ENCODE measurements at places on chromosomes 2 and 18.

DNA sequence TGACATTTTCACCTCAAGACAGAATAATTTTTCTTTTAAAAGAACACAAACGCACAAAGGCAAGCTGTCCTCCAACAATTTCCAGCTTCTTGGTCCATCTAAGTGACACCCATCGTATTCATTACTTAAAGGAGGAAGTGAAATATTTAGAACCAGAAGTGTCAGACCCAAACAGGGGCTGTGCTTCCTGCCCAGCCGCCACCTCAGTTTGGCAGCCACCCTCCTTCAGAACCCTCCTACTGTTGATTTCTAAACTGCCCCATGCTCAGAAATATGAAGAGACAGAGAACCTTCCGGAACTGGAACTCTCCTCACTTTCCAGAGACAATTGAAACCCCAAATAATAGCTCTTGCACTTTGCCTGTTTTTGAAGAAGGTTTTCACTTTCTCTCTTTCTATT, 734.8 kb upstream of the SALL3 start:
- no peak for DNase-seq

- no peak for DNase-seq
These were observed 168.6 kb downstream of the SLC8A1 start for GRCh38 chr2:40283111-40283909.

GRCh38 chr2:172046080-172046678, 39.1 kb upstream of the DLX1 start:
- DNase-seq: peak; percentile 56

DNA sequence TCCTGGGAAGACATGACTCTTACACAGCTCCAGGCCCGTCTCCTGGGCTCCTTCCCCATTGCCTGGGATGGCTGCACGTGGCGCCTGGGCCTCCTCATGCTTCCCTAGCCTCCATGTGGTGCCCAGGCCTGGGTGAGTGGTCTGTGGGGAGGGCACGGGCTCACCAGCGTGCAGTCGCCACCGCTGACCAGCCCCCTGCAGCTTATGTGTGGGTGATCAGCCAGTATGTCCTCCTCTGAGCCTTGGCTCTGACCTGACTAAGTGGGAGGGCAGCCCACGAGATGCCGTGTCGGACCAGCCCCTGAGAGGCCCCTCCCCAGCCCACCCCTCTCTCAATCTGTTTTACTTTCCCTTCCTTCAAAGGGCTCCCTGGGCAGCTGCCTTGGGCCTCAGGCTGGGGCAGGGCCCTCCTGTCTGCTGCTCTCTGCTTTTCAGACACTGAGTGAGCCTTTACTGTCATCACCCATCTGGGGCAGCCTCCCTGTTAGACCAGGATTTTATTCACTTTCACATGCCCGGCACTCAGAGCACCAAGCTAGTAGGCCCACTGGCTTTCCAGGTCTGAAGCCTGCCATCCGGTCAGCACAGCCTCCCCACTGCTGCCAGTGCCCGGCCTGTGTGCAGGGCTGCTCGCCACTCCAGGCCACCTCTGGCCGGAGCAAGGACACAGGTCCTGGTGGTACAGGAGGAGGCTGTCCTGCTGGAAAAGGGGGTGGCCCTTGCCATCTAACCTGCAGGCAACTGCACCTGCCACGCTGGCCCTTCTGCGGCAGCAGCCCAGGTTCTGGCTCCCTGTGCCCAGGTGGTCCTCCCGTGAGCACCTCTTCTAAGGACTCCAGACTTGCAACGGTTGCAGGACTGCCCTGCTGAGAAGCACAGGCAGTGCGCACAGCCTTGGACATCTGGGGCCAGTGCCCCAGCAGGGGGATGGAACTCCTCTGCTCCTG, 84.9 kb upstream of the HPCAL1 start:
- DNase-seq: no peak

DNA sequence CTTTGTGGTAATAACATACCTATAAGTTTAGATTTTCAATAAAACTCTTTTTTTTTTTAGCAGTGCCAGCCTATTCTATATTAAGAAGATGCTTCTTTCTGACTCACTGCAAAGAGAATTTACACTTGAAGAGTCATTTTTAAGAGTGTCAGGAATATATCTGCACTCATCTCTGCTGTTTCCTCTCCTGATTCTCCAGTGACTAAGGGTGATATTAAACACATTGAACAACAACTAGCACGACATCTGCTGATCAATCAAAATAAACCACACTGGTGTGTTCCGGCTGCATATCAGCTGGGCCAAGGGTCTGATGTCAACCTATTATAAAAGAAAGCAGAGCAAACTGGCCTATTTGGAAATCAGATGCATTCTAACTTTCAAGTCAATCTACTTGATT, 15.0 kb downstream of the RAB27B start:
- DNase-seq: peak; percentile 29

DNA sequence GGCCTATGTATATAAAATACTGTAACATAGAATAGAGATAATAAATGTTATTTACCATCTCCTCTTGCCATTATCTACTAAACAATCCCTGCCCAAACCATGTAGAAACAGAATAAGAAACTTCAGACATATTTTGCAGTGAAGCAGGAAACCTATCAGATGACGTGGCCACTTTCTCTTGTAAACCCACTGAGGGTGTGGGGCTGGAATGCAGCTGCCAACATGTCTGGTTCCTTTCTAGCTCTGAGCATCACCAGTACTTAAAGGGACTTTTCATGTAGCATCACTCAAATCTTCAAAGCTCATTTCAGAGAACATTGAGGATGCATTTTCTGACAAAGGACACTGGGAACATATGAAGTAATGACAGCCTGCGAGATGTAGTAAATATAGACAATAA, 251.8 kb downstream of the LPIN1 start:
- peak; percentile 76 for DNase-seq

DNA sequence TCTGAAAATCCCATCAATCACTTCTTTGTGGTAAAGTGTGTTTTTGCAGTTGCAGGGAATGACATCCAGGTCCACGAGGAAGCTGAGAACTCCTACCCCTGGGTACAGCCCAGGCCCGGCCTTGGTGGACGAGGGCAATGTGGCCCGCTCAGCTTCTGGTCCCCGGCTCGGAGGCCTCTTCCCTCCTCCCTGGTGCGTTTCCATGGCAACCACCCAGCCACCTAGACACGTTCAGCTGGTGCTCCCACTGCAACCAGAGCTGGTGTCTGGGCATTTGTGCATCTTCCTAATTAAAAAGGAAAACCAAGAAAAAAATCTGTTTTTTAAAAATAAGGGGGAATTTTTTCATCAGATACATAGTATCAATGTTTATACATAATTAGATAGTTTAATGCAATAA, 603.6 kb upstream of the SALL3 start:
- DNase-seq: no peak

- DNase-seq: no peak
These were observed 126.0 kb downstream of the SP100 start for GRCh38 chr2:230541934-230542380.

DNA sequence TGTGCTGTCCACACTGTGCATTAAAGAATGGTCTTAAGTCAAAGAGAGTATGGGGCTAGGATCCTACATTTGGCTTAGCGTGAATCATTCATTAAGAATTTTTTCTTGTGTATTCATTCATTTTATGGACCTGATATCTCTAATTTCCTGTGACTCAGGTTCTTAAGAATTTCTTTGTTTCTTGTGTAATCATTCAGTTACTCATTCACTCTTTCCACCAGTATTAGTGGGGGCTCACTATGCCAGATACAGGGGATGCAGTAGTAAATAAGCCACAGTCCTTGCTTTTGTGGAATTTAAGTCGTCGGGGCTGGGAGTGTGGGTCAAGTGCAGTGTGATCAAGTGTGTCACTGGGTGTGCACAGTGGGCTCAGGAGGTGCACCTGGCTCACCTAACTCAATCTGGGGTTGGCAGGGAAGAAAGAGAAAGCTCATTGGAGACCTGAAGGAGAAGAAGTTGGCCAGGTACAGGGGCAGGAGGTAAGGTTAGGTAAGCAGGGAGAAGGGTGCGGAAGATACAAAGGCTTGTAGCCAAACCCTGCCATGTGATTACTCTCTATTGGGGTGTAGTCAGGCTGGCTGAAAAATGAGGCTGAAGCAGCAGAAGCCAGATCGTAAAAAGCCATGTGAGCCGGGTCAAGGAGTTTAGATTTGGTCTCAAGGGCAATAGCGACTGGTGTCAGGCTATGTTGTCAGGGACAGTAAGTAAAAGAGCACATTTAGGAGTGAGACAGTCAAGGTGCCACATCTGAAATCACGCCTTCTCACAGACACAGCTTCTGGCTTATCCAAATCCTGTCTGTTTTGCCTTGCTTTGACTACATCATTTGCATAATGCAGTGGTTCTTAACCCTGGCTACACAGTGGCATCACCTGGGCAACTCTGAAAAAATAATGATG, 67.2 kb downstream of the KCTD1 start:
- peak; percentile 96 for DNase-seq

- DNase-seq: no peak
These were observed 713.0 kb downstream of the TDRD15 start for GRCh38 chr2:21836719-21837118.

- no peak for DNase-seq
These were observed 24.1 kb upstream of the SP3 start for GRCh38 chr2:173989160-173989883.

DNA sequence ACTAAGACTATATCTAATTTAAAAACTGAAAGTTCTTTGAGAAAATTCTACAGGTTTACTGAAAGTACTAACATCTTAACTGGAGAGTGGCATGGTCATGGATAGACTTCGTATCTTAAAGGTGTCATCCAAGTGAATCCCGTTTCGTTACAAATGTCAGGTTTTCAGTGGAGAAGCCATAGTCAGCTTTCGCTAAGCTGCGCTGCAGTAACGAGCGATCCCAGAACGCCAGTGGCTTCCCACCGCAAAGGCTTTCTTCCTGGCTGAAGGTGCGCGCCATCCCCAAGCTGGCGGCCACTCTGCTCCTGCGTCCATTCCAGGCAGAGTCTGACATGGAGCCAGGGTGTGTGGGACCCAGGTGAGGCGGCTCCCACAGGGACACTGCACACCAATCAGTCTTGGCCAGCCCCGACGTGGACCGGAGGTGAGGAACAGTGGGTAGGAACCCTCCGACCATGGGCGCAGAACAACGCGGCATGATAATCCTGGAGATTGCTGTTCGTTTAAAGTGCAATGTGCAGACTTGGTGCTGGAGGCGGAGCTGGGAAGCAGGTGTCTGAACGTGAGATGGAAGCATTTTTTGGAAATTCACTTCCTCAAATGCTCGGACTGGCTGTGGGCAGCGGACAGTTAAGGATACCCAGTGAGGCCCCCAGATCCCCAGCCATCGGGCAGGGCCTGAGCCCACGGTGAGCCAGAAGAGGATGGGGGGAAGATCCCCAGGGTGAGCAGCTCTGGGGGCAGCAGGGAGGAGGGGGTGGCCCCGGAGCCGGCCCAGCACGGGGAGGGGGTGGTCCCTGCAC, 27.8 kb upstream of the KCNG2 start:
- DNase-seq: no peak

DNA sequence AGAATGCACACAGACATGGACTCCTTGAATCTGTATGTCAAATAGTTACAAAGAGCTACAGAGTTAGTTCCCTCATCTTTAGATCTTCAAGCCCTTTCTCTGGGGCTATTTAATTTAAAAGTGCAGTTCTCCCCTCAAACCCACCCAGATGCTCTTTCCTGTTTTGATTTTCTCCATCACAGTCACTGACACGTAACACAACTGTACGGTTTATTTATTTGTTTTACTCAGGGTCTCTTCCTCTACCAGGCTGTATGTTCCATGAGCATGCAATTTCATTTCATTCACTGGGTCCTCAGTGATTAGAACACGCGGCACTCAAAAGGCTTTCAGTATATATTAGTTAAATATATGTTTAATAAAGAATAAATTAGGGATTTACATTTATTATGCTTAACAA, 94.7 kb downstream of the DOCK10 start:
- no peak for DNase-seq

DNA sequence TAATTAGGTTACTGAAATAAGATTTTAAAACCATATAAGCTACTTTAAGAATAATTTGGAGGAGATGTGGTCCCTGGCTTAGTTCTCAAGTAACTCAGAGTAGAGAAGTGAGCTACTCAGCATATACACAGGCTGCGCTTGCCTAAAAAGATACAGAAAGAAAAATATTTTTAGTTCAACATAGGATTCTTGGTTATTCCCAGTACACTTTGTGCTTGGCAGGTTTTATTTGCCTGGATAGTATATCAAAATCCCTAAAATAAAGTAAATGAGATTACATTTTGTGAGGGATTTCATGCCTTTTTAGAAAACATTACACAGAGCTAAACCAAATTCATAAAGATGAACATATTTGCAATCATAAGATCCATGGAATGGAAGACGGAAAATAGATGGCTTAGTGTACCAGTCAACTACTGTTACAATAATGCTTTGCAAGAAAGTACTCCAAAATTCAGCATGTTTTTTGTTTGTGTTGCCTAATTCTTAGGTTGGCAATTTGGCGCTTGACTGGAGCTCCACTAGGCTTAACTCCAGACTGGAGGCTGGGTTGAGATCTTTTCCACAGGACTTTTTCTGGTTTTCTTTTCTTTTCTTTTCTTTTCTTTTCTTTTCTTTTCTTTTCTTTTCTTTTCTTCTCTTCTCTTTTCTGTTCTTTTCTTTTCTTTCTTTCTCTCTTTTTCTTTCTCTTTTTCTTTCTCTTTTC, 600.5 kb upstream of the SYT4 start:
- DNase-seq: no peak

DNA sequence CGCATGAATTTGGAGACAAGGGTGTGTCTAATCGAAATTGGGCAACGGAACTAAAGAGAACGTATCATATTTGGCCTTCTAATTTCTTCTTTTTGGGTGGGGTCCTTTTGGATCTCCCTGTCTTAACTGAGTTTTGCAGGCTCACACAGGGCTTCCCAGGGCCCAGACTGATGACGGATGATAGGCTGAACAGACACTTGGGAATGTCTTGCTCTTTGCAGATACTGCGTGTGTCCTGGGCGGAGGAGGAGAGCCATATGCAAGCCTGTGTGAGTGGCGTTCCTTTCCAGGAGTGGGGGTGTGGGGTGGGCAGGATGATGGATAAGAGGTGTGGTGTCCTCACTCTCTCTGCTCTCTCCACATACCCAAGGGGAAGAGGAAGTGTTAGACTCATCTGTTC, 40.1 kb downstream of the TNP1 start:
- no peak for DNase-seq

- peak; percentile 47 for DNase-seq
These were observed 2.5 kb upstream of the SMIM21 start for GRCh38 chr18:75429975-75430374.

GRCh38 chr2:240293557-240294461, 141.7 kb upstream of the GPC1 start:
- DNase-seq: no peak

DNA sequence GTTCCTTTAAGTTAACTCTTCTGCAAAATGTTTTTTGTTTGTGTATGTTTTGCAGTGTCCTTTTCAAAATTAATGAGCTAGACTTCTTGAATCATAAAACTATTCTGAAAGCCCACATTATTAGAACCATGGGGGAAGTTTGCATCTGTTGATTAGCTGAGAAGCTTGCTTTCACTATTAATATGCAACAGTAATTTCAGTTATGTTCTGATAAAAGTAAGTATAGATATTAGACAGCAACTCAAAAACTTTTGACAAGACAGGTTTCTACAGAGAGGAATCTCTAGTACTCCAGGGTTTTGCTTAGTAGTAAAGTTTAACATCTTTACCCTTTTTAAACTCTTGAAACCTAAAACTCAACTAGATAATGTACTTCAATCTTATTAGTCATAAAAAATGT, 147.8 kb downstream of the UBE2E3 start:
- DNase-seq: no peak

- peak; percentile 28 for DNase-seq
These were observed 45.5 kb downstream of the RAB12 start for GRCh38 chr18:8654503-8655451.

GRCh38 chr2:235832941-235833340, 335.2 kb downstream of the GBX2 start:
- DNase-seq: no peak

All from fibroblast of skin of right quadriceps (primary cell).